ENCODE measurements at places on chromosomes 7 and 10. TPM values are rescaled to one million over a fixed set of nuclear protein-coding genes. Genes with fewer than 3 reads are reported as not detected.

GRCh38 chr10:30751678-30752331 is 122.3 kb upstream of the LYZL2 start:
- DNase-seq: peak; percentile 77

- DNase-seq: no peak
Observed at GRCh38 chr7:92768501-92769393, 67.6 kb downstream of the CDK6 start.

MSMB gene
- not detected for total RNA-seq

LOXL4 gene
- total RNA-seq: 0.34 TPM

DNA sequence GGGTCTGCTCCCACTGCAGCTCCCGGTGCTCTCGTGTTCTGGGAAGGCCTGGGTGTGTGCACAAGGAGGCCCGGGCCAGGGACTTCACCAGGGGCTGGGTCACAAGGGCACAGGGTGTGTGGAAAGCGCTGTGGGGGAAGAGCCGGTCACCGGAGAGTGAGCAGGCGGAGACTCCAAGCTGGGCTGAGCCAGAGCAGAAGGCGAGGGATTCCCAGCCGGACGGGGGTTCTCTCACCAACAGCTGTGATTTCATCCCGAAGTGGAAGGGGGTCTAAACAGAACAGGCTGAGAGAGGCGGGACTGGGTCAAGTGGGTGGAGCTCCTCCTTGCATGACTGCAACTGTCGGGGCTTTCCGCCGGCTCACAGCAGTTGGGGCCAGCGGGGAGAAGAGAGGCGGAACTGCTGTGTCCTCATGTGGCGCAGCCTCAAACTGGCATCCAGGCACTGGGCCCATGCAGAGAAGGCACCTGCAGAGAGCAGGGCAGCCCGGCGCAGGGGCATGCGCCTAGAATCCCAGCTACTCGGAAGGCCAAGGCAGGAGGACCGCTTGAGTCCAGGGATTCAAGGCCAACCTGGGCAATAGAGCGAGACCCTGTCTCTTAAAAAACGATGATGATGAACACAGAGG is 7.6 kb upstream of the ORAI2 start:
- peak; percentile 80 for DNase-seq

- DNase-seq: no peak
Observed at GRCh38 chr7:155581954-155582353, 35.6 kb upstream of the CNPY1 start.

DNA sequence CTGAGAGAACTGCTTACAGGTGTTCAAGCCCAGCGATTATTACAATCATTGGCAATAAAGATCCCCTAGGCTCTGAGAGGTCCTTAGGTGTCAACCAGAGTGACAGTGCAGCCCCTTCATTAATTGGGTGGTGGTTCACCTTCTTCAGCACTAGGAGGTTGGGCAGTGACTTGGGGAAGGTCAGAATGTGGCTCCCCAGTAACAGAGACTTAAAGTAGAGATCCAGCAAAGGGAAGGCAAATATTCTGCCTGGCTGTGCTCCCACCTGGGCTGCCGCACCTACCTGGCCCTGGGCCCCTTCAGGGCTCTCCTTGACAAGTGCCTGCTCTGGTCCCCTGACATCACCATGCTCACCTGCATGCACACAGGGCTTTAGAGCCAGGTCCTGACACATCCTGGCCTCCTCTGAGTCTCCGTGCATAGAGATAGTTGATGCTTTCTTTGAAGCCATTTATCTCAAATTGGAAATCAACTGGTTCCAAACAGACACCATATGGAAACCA is 1.9 kb downstream of the CLRN3 start:
- DNase-seq: no peak

DNA sequence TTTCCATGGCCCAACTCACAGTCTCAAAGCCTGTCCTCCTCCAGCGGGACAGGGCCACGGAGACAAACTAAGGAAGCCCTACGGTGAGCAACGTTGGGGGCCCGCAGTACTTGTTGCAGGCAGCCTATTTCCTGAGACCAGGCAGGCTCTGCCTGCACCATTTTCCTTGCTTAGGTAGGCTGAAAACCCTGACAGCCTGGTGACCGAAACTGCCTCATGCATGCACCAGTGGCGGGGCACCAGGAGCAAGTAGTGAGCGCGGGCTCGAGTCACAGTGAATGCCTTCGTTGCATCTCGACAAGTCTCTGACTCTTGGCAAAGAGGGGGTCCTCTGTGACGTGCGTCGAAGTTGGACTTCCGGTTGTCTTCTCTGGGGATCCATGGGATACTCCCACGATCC is 23.3 kb upstream of the ZNF273 start:
- no peak for DNase-seq

DNA sequence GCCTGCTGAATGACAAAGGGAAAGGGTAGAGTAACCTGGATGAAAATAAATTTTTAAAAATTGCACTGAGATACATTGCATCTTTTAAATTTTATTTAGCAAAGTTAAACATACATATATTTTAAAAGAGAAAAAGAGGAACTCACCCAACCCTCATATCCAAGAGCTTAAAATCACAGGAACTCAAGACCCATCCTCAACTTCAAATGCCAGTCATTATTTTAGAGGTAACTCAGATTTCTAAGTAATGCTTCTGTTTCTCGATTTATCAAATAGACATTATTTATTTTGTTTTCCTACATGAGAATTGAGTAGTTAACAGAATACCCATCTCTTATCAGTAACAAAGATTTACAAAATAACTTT is 32.4 kb upstream of the KMT2E start:
- no peak for DNase-seq

ATOH7 gene
- total RNA-seq: 0.22 TPM

GRCh38 chr7:494906-495305 is 24.7 kb downstream of the PDGFA start:
- peak; percentile 2 for DNase-seq

DNA sequence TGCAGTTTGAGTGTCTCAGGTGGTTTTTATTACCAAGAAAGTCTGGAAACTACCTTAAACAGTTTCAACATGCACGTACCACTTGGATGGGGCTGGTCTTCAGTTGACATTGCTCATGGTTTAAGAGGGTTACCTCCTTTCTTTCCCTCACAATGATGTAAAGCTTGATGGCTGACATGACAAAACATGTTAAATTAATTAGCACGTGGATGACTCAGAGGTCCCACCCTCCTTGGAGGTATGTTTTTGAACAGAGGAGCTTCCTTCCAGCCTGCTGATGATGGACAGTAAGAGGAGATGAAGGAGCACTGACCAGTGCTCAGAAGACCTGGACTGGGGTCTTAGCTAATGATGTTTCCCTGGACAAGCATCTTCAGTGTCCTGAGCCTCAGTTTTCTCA is 322.3 kb upstream of the PODXL start:
- no peak for DNase-seq

HYAL4 gene
- total RNA-seq: not detected

GRCh38 chr10:91103384-91104192 is 116.9 kb upstream of the PCGF5 start:
- no peak for DNase-seq

DNA sequence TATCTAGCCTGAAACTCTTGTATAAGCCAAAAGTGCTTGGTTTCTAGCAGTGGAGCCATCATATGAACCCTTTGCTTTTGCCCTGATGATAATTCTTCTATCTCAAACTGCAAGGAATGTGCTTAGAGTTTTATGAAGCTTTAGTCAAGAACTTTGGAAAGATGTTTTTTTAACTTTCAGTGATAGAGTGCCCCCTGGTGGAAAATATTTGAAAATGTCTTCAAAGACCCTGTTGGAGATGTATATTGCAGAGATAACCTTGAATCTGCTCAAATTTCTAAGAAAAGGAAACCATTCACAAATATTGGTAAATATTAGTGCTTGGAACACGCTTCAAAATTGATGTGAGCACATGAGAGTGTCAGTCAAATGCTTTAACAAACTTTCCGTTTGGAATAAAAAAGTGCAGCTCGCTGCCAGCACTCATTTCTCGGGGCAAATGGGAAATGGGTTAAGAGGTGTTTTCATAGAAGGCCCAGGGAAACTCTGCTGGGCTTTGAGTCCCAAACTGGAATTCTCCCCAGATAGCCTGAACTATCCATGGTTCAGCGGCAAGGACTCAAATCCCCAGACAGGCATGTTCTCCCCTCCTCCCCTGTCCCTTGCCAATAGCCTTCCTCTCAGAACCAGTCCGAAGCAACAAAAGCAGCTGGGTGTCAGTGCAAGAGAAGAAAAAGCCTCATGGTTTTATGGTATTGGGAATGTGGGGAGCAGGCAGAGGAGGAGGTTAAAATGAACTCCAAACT is 129.3 kb downstream of the MYOF start:
- no peak for DNase-seq

DNA sequence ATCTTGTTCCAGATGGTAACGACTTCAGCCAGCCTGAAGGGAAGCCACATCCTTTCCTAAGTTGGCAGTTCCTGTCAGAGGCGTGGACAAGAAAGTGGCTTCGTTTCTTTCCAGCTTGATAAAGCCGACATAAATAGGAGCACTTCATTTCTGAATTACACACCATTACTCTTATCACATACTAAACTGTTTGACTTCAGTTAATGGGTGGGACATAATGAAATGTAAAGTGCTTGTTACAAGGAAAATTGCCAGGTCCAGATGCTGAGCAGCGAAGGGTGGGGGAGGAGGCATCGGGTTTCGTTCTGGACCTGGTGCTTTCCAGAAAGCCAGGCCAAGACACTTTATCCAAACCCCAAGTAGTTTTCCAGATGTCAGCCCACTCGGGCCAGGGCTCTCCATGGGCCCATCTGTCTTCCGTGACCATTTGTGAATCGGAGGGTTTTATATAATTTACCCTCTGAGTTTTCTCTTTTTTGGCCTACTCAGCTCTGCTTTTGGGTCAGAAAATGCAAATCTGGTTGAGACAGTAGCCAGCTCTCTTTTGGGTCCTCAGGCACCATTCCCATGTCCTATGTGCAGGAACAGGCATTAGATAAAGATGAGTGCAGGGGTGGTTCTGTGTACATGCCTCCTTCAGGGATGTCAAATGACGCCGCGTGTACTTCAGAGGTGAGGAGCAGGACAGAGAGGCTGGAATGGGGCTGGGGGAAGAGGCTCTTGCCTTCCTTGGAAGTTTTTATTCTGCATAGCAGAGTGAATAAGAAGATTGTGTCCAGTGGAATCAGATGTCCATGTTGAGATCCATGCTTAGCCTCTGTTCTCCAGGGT is 90.2 kb downstream of the TACC2 start:
- DNase-seq: no peak

GRCh38 chr10:21926949-21927348 is 76.6 kb downstream of the DNAJC1 start:
- no peak for DNase-seq

GRCh38 chr10:94890264-94891022 is 48.0 kb upstream of the CYP2C9 start:
- DNase-seq: no peak

ACHE gene
- total RNA-seq: 29.2 TPM

C10orf62 gene
- not detected for total RNA-seq

- no peak for DNase-seq
Observed at GRCh38 chr10:131806646-131807317, 94.0 kb upstream of the PPP2R2D start.

Measured in left colon (tissue), 2 donors.